T-helper 2 cell (primary cell): ENCODE measurements at places on chromosomes 7 and 10.

DNA sequence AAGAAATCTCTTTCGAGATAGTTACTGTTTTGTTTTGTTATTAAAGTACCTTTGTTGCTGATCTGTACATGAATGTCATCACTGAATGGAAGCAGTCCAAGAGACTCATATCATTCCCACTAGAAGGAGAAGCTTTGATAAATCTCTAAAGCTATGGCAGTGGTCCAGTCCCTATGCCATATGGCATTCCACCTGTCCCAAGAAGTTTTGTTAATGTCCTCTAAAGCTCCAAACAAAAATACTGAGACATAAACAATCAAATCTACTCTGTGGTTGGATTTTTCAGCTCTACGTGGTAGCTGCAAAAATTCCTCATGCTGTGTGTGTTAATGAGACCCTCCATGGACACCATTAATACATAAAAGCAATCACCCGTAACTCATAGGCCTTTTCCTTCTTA, 94.1 kb downstream of the LRRN3 start:
- DNase-seq, result no peak

DNA sequence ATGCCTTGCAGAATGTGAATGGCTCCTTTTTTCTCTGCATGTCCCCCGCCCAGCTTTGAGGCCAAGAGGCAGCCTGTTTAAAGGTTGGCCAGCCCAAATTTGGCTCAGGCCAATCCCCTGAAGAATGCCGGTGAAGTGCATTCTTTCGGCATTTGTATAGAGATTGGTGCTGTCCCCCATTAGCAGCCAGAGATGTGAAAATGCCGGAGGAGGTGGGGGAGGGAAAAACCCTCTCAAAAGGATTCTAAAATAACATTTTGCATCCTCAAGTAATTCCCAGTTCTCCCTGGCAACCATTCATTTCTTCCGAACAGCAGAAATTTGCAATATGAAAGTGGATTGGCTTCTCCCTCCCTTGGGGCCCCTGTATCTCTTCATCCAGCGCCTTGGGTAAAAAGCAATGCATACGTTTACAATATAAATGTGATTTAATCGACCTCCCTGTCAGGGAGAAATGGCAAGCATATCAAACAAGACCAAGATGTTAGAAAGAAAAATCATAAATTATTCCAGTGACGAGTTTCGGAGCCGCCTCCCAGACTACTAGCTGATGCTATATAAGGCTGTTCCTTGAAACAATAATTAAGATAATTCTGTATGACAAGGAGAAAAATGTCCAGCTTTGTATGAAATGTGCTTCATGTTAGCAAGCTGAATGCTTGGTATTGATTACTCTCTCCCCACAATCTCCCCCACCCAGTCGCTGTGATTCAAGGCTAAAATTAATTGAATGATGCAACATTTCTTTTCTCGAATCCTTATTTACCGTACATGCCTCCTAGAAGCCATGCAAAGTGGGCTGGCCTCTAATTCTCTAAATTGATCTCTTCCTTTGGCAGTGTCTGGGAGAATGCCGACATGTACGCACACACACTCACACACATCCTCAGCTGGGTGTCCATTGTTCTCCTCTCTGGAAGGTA, 323.7 kb downstream of the RPS24 start:
- no peak for DNase-seq

DNA sequence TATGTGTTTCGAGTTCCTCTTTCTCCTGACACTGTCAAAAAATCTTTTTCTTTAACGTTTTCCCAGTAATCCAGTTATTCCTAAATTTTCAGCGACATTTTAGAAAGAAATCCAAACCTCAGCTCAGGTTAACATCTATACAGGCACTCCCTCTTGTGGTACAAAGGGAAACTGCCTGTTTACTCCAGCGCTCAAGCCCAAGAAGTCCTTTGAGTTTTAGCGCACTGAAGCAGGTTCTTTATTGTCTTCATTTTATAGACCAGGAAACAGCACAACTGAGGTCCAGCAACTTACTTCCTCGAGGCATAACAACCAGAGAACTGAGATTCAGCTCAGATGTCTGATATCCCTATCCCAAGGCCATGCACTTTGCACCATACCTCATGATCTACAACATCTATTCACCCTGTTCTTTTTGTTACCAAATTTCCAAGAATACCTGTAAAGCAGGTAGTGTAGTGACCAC, 287.2 kb upstream of the MKLN1 start:
- DNase-seq, result peak; percentile 35

GRCh38 chr7:48360574-48360973, 189.3 kb downstream of the ABCA13 start:
- no peak for DNase-seq

DNA sequence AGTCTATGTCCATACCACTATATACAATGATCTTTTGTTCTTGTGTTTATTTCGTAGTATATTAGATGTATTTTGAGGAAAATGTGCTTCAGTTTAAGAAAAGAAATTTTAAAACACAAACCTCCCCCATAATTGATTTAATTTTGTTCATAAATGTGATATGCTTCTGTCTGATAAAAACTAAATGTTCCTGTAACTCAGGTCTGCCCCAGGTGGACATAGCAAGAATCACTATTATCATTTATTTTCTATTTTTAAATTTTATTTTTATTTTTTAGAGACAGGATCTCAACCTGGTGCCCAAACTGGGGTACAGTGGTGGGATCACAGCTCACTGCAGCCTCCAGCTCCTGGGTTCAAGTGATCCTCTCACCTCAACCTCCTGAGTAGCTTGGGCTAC, 43.2 kb downstream of the BEND7 start:
- DNase-seq, result no peak

DNA sequence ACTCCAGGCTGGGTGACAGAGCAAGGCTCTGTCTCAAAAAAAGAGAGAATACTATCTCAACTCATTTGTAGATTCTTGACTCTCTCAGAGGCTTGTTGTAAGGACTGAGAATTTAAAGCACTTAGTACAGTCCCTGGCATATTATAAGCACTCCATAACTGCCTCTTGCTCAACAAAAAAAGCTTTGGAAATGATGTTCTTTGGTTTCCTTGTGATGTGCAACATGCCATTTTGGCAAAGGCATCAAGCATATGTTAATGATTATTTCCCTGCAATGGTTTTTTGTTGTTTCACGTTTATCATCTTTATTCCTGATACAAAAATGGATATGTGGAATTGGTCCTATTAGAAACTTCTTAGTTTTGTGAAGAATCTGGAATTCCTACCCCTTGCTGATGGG, 15.7 kb downstream of the NOLC1 start:
- no peak for DNase-seq

GRCh38 chr7:157612664-157613561, 276.1 kb downstream of the DNAJB6 start:
- peak; percentile 88 for DNase-seq

DNA sequence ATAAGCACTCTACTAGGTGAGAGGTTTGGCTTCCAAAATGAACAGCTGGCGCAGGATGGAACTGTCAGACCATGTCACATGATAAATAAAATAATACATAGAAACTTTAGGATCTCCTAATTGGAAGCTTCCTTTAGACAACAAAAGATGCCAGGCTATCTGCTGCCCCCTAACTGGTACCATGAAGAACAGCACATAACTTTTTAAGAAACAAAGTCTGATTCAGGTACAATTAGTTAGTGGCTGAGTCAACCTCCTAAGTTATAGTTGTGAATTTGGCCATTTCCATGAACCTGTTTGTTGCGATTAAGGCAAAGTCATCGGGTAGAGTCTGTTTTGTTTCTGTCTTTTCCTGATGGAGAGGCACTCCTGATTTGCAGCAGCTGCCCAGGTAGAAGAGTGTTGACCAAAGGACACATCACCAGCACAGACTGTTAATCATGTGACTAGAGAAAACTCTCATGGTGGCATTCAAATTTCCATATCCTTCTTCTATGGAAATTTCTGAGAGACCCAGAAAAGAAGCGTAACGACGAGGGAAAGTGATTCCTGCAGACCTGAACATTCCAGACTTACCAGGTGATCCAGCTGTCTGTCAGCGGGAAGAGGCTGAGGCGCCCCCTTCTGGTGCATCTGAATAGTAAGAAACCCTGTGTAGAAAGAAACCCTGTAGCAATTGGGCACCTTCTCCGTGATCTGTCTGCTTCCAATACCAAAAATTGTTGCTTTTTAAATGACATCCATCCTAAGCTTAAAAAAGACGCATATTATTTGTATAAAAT, 8.6 kb upstream of the INHBA start:
- DNase-seq, result no peak

DNA sequence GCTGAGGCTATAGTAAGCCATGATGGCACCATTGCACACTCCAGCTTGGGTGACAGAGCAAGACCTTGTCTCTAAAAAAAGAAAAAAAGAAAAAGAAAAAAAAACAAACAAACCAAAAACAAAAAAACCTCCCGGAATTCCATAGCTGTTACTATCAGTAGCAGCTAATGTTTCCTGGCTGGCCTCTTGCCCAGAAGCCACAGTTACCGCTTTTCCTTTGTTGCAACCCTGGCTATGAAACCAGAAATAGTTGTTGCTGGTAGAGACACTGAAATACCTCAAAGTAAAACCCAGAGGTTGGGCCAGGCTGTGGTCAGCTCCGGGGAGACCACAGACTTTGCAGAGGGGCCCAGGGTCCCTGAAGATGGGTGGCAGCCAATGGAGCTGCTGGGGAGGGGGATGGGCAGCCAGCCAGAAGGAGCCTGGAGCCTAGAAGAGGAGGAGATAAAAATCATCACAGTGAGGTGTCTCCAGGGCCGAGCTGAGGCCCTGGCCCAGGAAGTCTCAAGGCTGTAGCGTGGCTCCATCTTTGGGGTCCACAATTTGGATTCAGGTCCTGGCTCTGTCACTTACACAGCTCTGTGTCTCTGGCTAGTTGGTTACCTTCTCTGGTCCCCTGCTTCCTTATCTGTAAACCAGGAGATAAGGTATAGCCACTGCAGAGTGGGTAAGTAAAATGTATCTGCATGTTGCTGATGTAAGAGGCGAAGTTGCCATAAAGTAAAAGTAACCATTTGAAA, 3.4 kb upstream of the CHST12 start:
- DNase-seq, result no peak

GRCh38 chr7:27651702-27652101, 11.0 kb downstream of the HIBADH start:
- DNase-seq, result no peak

DNA sequence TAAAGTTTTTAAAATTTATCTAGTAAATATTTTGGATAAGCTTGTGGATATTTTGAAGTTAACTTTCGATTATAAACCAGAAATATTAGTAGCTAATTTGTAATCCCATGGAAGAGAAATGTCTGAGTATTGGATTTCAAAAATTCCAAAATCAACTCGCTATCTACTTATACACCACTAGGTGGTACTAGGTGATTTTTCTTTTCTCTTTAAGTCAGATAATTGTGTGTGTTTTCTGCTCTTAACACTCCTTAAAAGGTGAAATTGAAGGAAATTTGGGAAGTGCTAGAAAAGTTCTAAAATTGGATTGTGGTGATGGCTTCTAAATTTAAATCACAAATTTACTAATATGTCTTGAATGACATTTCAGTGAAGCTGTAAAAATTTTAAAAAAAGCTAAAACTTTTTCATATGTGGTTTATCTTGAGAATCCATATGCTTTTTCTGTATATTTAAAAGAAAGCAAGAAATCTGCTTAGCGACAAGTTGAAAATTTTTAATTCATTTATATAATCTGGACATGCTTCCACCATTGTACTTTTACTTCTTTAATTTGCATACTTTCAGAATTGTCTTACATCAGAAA, 90.2 kb downstream of the IPMK start:
- no peak for DNase-seq

- DNase-seq, result no peak
Observed at GRCh38 chr7:73613954-73614735, 10.2 kb downstream of the MLXIPL start.

GRCh38 chr10:83343676-83344075, 795.6 kb upstream of the GHITM start:
- DNase-seq, result no peak

GRCh38 chr10:51709324-51709972, 10.1 kb upstream of the CSTF2T start:
- no peak for DNase-seq

DNA sequence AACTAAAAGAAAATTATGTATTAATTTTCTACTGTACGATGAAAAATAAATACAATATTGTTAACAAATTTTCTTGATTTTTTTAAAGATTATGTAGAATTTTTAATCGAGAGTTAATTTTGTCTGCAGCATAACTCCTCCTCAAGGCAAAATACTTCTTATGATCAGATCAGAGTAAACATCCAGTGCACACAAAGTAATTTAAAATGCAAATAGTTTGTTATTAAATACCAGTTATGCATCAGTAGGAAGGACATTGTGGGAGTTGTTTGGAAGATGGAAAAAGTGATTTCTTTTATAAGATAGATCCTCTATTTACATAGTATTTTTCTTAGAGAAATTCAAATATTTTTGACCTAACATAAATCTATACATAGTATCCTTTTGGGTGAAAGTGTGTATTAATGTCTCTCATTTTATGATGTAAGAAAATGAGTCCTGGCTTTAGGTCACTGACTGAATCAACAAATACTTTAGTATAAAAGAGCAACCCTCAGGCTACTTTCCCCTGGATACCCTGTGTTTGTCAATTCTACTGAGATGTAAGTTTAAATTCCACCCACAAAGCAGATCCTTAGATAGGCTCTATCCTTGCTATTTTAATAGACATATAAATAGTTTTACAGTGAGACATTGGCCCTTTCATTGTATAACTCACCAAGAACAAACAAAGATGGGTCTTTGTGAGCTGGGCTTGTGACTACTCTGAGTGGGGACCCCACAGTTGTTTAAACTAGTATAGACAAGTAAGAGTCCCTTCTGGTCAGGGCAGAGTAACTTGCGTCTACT, 1133.7 kb downstream of the GATA3 start:
- DNase-seq, result no peak

DNA sequence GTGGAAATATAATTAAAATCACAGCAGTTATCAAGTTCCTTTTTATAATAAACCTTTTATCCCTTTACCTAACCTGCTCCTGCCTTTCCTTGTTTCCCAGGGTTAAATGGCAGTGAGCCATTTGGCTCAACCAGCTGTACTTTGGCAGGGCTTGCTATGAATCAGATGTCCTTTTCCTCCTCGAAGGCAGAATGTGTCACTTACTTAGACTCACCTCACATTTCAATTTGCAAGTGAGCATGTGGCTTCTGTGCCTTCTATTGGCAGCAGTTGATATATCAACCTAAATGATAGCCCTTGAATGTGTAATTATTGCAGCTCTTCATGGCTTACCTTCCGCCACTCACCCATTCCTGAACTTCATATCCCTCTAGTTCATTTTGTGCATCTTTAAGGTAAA, 301.7 kb downstream of the CSTF2T start:
- no peak for DNase-seq

DNA sequence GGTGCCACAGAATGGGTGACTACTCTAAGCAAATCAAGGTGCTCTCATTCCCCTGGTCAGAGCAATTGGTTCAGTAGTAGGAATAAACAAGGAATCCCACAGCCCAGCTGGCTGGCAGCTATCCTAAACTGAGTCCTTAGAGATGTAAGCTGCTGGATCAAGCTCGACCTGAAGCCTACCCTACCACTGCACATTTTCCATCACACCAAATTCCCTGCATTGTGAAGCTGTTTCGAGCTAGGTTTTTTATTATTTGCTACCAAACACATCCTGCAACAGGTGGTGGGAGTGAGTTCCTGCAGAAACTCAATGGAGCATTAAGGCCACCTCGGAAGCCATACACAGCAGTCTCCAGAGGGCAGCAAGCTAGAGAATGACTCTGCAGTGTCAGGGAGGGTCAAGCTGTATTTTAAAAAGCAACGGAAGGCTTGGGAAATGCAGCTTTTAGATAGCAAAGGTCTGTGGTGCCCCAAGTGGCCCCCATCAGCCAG, 33.7 kb upstream of the TNRC18 start:
- DNase-seq, result no peak
